ENCODE measurements at places on chromosomes 4 and X. TPM values are rescaled to one million over a fixed set of nuclear protein-coding genes. Genes with fewer than 3 reads are reported as not detected.
A peak's percentile ranks its signal among the peaks of the same experiment; 100 is the strongest.

The TMPRSS11A gene
- polyA plus RNA-seq = not detected

GRCh38 chr4:123104310-123105025, 182.1 kb upstream of the NUDT6 start:
- no peak for DNase-seq

DNA sequence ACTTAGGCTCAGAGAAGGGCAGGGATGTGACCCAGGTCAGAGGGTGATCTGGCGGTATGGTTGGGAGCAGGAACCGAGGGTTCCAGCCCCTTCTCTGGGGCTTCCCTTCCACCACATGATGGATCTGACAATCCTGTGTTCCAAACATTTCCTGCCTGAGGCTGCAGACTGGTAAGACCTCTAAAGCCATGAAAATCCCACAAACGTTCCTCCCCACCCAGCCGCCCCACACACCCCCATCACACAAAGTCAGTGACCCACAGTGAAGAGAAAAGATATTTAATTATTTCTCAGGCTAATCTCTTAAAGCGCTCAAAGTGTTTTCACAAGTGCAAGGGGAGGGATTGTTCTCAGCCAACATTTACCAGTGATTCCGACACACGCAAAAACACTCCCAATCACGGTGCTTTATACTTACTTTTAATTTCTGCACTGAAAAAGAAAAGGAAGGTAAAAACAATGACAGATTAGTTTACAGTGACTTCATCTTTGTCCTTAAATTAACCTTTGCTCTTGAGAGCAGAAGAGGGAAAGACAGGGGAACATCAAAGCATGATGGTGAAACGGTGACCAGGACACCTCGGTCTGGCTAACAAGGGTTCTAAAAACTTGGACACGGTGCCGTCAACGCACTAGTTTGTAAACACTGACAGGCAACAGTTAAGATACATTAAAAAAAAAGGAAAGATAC, 42.4 kb downstream of the WDR1 start:
- DNase-seq = no peak

DNA sequence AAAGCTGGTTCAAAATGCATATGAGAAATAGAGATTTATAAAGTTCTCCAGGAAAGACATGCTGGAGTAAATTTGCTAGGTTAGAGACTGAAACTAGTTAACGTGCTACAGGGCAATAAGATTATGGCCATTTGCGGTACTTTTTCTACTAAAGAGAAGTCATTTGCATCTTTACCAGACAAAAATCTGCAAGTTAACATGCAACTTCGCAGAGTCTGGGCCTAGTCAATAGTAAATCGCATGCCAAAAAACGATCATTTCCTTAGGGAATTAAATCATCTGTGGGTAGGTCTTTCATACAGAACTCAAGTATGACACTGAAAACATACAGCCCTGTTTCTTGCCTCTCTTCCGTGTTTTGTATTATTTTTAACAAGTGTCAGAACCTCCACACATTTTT, 32.8 kb upstream of the REST start:
- no peak for DNase-seq

DNA sequence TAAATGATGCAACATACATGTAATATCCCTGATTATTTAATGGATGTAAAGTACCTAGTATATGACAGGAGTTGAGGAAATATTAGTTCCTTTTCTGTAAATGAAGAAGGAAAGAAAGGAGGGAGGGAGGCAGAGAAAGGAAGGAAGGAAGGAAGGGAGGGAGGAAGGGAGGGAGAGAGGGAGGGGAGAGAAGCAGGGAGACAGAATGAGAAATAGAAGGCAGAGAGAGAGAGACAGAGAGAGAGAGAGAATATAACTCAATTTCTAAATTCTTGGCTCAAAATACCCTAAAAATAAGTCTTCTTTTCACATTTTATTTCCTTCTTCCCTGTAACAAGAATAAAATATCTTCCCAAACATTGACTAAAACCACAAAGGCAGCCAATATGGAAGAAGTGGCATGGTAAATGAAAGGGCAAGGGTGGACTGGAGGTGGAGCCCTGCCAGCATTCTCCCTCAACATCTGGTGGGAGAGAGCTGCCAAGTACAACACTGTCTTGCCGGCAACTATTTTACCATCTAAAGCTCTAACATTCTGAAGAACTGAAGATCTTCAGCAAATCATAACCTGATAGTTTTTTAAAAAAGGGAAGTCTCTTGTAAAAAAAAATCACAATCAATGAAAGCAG, 245.1 kb downstream of the PPP3CA start:
- DNase-seq = no peak

DNA sequence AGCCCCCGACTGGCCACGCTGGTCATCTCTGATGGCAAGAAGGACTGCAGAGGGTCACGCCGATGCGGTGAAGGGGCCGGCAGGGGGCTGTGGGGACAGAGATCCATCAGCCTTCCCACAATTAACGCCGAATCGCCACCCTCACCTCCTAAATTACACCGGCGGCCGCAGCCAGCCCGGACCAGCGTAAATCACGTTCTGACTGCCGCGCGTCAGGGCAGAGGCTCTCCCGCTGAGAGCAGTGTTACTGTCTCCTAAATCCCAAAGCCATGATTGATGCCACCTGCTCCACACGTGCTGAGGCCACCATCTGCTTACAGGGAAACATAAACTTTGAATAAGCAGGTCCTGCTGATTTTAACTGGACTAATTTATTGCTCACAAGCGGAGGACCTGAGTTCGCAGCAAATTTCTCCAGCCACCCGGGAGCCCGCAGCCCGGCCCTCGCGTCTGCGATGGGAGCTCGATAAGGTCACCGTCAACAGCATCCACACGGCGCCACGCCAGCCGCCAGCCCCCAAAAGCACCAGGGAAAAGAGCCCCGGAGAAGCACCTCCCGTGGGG, 127.3 kb upstream of the NKX1-1 start:
- no peak for DNase-seq

DNA sequence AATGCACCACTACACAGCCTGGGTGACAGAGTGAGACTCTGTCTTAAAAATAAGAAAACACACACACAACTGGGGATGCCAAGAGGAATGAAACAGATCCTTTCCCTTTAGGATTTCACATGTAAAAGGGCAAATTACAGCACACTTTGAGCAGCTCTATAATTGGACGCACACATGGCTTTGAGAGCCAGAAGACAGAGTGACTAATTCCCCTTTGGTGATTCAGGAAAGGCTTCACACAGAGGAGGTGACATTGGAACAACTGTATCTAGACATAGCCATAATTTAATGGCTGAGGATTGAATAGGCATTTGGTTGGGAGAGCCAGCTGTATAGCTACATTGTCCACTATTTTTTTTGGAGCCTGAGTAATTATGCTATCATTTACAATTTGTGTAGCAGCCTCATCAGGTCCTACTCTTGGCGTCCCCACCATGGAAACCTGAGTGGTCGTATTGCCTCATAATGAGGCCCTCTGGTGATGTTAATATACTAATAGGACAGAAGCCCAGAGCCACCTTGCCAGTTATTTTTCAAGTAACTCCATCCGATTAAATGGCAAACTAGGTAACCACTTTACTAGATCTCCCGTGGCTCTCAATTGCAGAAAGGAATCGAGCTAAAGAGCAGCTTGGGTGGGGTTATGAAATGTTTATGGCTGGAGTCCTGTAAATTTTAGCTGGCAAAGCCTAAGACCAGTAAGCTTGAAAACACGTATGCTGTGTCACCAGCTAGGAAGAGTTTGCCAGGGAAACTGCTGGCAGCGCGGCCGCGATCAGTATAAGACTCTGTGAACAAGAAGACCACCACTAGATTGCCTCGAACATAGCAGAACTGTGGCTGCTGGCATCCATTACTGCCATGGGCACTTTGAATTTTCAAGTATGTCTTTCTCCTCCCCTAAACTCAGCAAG, 8.5 kb upstream of the PPEF1 start:
- no peak for DNase-seq

The WDR45 gene
- polyA plus RNA-seq = 74.7 TPM

The RBMXL3 gene
- polyA plus RNA-seq = not detected

The BRS3 gene
- not detected for polyA plus RNA-seq

The SGCB gene
- polyA plus RNA-seq = 28.7 TPM

GRCh38 chr4:56655209-56655626, 25.9 kb downstream of the HOPX start:
- DNase-seq = peak; percentile 29

The BTK gene
- polyA plus RNA-seq = 0.62 TPM

The FGF5 gene
- 0.42 TPM for polyA plus RNA-seq

The RAB39B gene
- polyA plus RNA-seq = 0.07 TPM

DNA sequence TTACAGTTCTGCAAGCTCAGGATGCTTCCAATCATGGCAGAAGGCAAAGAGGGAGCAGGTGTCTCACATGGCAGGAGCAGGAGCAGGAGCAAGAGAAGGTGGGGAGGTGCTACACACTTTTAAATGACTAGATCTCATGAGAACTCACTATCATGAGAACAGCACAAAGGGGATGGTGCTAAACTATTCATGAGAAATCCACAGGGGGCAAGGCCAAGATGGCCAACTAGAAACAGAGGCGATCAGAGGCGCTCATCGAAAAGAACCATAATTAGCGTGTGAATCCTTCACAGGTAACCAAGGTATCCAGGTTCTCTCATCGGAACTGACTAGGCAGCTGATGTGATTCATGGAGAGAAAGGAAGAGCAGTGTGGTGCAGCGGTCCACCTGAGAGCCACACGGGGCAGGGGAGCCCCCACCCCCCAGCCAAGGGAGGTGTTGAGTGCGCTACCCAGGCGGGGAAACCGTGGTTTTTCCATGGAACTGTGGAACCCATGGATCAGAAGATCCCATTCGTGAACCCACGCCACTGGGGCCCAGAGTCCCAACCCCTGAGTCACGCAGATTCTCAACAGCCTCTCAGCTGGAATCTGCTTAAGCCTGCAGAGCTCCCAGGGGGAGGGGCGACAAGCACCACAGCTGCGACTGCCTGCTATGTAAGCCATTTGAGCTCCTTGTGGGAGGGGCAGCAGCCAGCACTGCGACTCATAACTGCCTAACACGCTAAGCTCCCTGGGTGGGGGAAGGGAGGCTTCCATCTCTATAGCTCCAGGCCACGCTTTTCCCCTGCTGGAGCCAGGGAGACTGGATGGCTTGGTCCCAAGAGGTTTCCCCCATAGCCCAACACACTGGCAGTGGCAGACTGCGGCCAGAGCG, 46.7 kb downstream of the FGF16 start:
- DNase-seq = peak; percentile 75

- DNase-seq = no peak
Measured at GRCh38 chrX:17621566-17622270, 115.6 kb upstream of the SCML1 start.

DNA sequence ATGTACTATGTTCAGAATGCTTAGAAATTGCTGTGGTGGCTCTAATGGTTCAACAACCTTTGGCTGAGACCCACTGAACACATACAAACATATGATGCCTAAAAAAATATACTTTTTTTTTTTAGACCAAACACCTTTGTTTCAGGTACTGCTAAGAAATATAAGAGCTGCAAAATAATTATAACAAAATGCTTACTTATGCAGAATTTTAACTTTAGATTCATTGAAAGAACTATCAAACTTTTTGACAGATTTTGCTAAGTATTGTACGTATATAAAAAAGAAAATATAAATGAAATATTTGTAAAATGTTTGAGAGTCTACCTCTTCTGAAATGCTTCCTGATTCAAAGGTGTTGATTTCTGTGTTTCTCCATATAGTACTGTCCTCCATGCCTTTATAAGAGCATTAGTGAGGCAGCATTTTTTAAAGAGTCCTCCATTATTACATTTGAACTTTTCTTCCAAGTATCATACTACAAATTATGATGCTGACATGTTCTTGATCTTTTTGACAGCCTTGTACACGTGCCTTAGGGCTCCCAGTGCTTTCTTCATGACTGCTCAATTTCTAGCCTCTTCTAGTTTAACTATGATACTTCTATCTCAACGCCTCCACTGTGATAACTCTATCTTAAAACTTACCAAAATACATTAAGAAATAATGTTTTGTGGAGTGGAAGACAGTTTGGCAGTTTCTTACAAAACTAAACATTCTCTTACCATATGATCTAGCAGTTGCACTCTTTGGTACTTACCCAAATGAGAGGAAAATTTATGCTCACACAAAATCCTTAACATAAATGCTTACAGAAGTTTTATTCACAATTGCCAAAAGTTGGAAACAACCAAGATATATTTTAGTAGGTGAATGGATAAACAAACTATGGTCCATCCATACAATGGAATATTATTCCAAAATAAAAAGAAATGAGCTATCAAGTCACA, 212.2 kb upstream of the MAB21L2 start:
- no peak for DNase-seq

DNA sequence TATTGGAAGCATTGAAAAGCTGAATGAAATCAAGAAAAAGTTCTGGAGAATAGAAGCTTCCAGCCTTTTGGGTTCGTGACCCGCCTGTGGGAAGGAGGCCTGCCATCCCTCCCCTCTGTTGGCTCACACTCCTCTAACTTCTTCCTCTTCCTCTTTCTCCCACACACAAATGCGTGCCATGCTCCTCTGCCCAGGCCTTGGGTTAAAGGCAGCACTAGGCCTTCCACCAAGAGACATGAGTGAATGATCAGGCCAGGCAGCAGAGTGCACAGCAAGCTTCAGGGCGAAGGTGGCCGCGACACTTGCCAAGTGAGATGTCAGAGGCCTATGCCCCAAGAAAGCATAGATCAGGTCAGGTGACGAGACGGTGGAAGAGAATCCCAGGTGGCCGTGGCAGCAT, 38.4 kb downstream of the FAM193A start:
- no peak for DNase-seq

DNA sequence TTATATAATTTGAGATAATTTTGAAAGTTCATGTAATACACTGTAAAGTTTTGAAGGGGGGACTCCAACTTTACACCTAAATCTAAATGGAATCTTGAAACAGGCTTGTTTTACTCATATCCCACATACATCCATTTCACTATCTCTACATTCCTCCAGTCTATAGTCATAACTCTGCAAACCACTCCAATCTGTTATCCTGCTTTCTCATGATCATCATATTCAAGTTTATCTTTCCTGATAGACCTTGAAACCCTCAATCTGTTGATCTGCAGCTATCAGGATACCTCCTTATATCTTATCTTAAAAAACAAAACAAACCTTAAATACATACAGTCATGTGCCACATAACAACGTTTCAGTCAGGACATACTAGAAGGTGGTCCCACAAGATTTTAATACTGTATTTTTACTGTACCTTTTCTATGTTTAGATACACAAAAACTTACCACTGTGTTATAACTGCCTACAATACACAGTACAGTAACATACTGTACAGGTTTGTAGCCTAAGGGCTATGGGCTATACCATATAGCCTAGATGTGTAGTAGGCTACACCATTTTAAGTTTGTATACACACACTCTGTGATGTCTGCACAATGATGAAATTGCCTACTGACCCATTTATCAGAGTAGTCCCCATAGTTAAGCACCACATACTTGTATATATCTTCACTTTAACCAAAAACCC, 14.0 kb downstream of the CHIC2 start:
- DNase-seq = no peak

- no peak for DNase-seq
Measured at GRCh38 chr4:1808396-1808795, 15.3 kb downstream of the FGFR3 start.

GRCh38 chrX:45903781-45904201, 641.4 kb downstream of the ZNF674 start:
- DNase-seq = no peak

The AIFM1 gene
- polyA plus RNA-seq = 65.2 TPM

The REELD1 gene
- polyA plus RNA-seq = 0.44 TPM

- DNase-seq = no peak
Measured at GRCh38 chrX:22278375-22278774, 5.7 kb downstream of the CBLL2 start.

- no peak for DNase-seq
Measured at GRCh38 chrX:57933321-57933720, 23.1 kb upstream of the ZXDA start.

The GLOD5 gene
- not detected for polyA plus RNA-seq

- no peak for DNase-seq
Measured at GRCh38 chrX:65706041-65706828, 38.8 kb downstream of the MSN start.

- DNase-seq = peak; percentile 37
Measured at GRCh38 chr4:166014411-166014810, 141.4 kb downstream of the TLL1 start.

Measured in hepatocyte (in vitro differentiated cells).